MV-4-11 (cell line): ENCODE measurements at places on chromosomes 1 and 21.

GRCh38 chr1:213162338-213162737, 111.3 kb downstream of the RPS6KC1 start:
- DNase-seq: no peak

DNA sequence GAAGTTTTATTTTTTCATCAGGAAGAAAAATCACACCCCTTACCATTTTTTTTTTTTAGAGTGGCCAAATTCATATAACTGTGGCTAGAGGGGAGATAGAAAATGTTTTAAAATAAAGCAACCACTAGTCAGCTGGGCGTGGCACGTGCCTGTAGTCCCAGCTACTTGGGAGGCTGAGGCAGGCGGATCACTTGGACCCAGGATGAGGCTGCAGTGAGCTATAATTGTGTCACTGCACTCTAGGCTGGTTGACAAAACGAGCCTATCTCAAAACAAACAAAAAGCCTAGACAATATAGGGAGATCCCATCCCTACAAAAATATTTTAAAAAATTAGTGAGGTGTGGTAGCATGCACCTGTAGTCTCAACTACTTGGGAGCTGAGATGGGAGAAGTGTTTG, 14.8 kb upstream of the BECN2 start:
- no peak for DNase-seq

- DNase-seq: no peak
Measured at GRCh38 chr1:193457676-193458075, 271.3 kb upstream of the B3GALT2 start.

GRCh38 chr21:41186755-41187536, 19.0 kb downstream of the BACE2 start:
- no peak for DNase-seq

DNA sequence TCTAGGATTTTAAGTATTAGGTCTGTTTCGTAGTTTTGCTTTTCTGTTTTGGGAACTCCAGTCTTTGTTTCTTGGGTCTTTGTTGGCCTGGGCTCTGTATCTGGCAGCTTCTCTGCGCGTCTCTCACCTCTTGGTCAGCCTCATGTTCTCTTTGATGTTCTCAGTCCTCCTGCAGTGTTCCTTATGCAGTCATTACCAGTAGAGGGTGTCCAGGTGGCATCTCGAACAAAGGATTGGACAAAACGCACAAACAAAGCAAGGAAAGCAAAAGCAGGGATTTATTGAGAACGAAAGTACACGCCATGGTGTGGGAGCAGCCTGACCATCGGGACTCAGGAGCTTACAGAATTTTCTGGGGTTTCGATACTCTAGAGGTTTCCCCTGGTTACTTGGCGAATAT, 133.7 kb upstream of the COL6A1 start:
- no peak for DNase-seq

- no peak for DNase-seq
Measured at GRCh38 chr1:147591261-147591891, 50.1 kb downstream of the BCL9 start.

- peak; percentile 64 for DNase-seq
Measured at GRCh38 chr1:91803847-91804545, 82.0 kb downstream of the TGFBR3 start.
